ENCODE measurements at places on chromosomes 2 and 18.

GRCh38 chr2:152054593-152054992 lies 44.3 kb downstream of the CACNB4 start:
- DNase-seq, result peak; percentile 76

DNA sequence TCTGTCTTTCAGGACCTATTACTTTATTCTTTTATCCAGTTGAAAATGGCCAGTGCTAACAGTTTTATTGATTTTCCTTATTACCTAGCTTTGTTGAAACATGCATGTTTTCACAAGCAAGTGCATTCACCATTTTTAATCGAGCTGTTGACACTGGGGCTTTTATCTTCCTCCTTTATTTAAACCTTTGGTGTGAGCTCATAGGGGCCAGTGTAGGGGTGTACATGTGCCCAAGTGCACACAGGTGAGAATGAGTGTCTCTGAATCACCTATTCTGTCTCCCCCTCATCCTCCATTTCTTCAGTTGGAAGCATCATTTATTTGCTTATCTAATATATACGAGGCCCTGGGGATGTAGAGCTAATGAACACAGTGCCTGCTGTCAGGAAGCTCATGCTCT lies 199.1 kb downstream of the PRKCE start:
- DNase-seq, result no peak

GRCh38 chr2:71121479-71121878 lies 8.6 kb downstream of the MCEE start:
- DNase-seq, result no peak

GRCh38 chr18:39693359-39693758 lies 2127.8 kb upstream of the CELF4 start:
- no peak for DNase-seq

DNA sequence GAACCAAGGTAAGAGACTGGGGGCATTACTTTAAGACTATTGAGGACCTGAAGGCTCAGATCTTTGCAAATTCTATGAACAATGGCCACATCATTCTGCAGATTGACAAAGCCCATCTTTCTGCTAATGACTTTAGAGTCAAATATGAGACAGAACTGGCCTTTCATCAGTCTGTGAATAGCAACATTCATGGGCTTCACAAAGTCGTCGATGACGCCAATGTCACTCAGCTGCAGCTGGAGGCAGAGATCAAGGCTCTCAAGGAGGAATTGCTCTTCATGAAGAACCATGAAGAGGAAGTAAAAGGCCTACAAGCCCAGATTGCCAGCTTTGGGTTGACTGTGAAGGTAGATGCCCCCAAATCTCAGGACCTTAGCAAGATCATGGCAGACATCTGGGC lies 43.8 kb upstream of the SLC4A10 start:
- peak; percentile 1 for DNase-seq

GRCh38 chr2:67666386-67667053 lies 269.4 kb downstream of the ETAA1 start:
- DNase-seq, result no peak

DNA sequence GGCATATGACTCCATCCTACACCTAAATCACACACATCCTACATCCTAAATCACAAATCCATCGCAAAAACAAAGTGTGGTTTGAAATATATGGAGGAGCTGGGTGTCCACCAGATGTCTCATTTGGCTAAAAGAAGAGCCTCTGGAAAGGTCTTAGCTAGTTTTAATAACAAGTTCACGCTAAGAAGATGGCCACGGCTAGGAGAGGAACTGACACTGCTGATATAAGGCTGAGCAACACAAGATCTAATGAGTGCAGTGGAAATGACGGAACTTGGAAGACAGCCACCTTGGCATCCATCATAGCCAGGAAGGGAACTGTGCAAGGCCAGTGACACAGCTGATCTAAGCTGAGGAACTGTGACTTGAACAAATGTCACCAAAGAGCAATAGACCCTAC lies 60.0 kb upstream of the AGAP1 start:
- peak; percentile 64 for DNase-seq

GRCh38 chr2:232139786-232140562 lies 178.5 kb downstream of the DIS3L2 start:
- DNase-seq, result no peak

DNA sequence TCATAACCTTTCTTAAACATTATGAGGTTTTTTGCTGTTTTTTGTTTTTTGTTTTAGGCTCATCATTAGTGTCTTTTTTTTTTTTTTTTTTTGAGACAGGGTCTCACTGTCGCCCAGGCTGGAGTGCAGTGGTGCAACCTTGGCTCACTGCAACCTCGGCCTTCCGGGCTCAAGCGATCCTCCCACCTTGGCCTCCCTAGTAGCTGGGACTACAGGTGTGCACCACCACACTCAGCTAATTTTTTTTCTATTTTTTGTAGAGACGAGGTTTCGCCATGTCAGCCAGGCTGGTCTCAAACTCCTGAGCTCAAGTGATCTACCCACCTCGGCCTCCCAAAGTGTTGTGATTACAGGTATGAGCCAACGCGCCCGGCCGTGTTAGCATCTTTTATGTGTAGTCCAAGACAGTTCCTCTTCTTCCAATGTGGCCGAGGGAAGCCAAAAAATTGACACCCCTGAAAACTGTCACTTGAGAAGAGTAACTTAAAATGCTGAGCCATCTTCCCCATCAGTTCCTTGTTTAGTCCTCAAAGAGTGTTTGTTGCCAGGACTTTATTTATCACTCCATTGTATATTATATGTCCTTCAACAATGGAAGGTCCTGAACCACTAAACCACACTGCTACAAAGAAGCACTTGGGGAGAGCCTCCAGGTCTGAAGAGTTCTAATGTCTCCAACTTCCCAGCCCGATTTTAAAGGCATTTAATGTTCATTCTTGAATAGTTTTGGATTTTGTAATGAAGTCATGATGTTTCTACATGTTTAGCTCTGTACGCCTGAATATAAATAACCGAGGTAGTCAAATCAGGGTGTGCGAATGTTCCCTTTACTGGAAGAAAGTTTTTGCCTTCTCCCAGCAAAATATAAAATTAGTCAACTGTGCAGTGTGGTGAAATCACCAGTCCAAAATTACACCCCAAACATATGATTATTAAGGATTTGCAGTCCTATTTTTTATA lies 26.4 kb downstream of the ZNF516 start:
- no peak for DNase-seq

- DNase-seq, result peak; percentile 64
Measured at GRCh38 chr2:99101697-99102096, 39.8 kb upstream of the C2orf15 start.

DNA sequence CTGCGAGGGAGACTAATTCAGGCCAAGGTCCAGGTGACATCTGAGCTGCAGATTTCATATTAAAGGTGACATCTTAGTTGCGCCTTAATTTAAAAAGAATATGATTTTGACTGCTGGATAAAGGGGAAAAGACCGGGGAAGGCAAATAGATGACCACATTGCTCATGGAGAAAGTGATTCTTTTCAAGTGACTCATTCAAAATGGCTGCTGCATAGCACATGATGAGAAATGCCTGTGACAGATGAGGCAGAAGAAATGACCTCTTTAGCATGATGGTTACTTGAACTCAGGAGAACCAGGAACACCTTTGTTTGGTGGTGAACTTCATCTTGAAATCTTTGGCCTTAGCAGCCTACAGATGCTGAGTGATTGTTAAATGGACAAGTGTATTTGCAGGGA lies 385.8 kb upstream of the TRIB2 start:
- DNase-seq, result peak; percentile 76

- DNase-seq, result no peak
Measured at GRCh38 chr2:162720559-162721271, 117.9 kb downstream of the KCNH7 start.

DNA sequence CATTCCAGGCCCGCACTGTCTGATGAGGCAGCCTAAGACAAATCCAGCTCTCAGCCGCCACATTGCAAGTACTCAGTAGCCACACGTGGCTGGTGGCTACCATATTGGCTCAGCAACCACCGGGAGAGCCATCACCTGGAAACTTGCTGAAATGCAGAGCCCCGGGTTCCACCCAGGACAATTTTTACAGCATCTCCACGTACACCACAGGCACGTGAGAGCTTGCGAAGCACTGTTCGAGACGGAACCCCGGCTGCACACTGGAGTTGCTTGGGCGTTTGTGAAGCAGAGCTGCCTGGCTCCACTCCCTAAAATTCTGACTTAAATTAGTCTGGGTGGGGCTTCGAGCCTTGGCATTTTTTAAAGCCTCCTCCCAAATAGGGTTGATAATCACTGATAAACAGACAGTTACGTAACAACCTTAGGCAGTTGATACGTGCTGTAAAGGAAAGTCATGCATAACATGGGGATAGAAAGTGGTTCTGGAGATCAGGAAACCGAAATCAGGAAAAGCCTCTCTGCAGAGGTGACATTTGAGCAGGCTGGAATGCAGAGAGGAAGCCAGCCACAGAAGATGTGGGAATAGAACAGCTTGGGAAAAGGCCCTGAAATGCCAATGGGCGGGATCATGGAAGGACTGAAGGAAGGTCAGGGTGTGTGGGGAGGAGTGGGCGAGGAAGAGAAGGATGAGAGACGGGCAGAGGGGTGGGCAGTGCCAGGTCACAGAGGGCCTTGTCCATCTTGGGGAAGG lies 6.2 kb downstream of the ASAP2 start:
- no peak for DNase-seq

DNA sequence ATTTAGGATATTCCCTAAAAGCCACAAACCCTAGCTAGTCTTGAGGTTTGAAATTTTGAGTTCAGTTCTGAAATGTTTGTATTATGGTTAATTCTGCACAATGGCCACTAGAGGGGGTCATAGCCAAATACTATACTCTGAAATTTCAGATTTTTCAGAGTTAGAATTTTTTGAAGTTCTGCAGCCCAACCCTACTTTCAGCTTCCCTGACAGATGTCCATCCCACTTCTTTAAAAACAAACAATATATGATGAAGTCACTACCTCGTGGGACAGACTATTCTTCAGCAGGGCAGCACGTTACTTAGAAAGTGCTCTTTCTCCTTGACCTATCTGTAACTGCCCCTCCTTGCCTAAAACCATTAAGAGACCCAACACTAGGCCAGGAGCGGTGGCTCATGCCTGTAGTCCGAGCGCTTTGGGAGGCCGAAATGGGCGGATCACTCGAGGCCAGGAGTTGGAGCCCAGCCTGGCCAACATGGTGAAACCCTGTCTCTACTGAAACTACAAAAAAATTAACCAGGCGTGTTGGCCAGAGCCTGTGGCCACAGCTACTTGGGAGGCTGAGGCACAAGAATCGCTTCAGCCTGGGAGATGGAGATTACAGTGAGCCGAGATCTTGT lies 48.2 kb upstream of the PAPOLG start:
- DNase-seq, result peak; percentile 29

GRCh38 chr2:238202326-238203093 lies 985 bp downstream of the ILKAP start:
- no peak for DNase-seq

DNA sequence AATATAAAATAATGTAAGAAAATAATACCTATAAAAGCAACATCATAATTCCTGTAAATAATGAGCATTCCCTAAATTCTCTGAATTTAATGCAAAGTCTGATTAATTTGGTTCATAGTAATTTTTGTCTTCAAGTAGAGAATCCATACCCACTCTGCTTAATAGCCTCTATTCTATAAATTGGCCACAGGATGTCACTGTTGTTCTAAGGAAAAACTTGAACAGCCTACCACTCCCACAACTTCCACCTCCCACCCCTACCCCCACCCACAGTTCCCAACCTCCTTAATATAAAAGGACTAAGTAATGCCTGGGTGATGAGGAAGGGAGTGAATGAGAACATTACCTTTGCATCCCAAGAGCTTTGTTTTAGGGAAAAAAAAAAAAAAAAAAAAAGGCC lies 27.2 kb upstream of the BBS5 start:
- peak; percentile 49 for DNase-seq

- no peak for DNase-seq
Measured at GRCh38 chr18:23101861-23102432, 33.3 kb upstream of the CABLES1 start.

DNA sequence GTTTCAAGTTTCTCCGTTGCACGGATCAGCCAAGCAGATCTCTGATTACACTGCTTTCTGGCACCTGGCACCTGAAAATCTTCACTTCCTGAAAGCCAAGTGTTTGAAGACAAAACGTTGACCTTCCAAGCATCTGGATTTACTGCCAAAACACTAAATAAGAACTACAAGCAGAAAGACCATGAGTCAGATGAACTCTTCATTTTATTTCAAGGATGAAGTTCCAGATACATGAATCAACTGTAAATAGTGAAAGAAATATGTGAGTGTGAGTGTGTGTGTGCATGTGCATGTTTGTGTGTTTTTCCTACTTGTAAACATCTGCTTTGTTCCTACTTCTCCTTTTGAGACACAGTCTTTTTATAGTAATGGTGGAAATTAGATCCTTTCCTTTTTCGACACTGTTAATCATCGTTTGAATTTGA lies 60.0 kb upstream of the DTNA start:
- DNase-seq, result peak; percentile 6

- no peak for DNase-seq
Measured at GRCh38 chr2:46666044-46666679, 186.8 kb downstream of the TMEM247 start.

- no peak for DNase-seq
Measured at GRCh38 chr2:37634914-37635503, 36.4 kb downstream of the CDC42EP3 start.

DNA sequence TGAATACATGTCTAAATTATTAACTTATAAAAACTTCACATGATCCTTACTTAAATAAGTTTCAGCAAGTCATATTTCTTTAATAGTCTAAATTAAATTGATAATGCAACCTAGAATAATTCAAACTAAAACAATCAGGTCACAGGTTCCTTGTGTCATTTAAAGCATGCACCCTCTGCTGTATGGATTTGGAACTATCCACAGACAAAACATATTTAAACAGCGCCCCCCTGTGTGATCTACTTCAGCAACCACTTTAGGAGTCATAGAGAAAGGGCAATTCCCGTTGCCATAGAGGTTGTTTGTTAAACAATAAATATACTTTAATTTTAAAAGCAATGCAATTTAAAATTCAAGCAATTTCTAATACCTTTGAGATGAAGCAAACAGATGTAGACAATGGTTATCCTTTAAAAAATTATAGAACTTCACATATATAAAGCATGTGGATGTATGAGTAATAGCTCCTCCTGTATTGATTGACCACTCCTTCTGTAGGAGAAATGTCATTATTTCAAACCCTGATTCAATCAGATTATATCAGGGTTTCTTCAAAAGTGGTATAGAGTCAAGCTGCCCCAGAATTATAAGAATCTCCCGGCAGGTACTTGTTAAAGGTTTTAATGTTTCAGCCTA lies 21.2 kb downstream of the GRB14 start:
- DNase-seq, result peak; percentile 28

- peak; percentile 83 for DNase-seq
Measured at GRCh38 chr2:102114851-102115497, 27.6 kb upstream of the IL1R1 start.

DNA sequence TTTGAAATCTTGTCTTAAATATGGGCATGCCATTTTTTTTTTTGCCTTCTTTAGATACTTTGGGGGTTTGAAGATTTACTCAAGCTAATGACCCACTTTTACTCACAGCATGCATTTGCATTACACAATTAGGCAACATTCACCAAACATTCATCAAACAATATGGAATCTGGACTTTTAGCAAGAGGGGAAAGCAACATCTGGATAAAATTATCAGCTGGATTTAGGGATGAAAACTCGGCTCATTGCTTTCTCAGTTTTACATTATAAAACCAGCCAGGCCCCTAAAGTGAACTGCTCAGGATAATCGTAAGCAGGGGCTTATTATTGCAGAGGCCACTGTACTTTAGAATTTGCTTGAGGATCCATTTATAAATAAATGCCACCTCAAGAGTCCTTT lies 44.7 kb downstream of the SOX11 start:
- no peak for DNase-seq

All from RPMI7951 (cell line).